ENCODE measurements at places on chromosomes 11 and 22.

DNA sequence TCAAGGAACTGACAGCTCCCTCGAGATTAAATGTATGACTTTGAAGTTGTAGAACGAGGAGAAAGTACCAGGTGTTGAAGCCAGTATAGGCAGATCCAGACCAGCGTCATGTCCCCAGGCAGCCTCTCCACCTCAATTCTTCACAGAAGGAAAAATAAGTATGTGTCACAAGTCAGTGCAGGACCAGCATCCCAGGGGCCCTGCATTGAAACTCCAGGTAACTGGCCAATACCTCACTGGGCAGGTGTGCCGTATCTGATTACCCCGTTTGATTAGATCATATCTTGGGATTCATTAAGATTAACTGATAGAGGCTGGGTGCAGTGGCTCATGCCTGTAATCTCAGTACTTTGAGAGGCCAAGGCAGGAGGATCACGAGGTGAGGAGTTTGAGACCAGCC lies 466.7 kb upstream of the B3GAT1 start:
- no peak for DNase-seq

GRCh38 chr11:70071996-70072395 lies 6.1 kb upstream of the ANO1 start:
- no peak for DNase-seq

- DNase-seq = no peak
Measured at GRCh38 chr11:13045734-13046133, 36.6 kb downstream of the RASSF10 start.

DNA sequence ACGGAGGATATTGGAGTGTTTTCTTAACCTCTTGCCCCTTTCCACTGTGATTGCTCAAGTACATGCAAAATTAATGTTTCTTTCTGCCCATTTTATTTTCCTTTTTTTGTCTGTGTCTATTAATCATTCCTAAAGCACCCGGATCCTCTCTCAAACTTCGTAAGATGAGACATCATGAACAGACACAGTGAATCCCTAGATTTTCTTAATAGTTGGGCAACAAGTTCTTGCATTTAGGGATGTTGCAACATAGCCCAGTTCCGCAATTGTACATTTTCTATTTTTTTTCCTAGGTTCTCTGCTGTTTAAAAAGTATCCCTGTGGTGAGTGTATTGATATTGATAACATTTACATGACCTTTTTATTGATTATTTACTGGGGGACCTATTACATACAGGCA lies 2.9 kb downstream of the FAM111A start:
- no peak for DNase-seq

- no peak for DNase-seq
Measured at GRCh38 chr11:62433904-62434276, 15.1 kb downstream of the SCGB1A1 start.

DNA sequence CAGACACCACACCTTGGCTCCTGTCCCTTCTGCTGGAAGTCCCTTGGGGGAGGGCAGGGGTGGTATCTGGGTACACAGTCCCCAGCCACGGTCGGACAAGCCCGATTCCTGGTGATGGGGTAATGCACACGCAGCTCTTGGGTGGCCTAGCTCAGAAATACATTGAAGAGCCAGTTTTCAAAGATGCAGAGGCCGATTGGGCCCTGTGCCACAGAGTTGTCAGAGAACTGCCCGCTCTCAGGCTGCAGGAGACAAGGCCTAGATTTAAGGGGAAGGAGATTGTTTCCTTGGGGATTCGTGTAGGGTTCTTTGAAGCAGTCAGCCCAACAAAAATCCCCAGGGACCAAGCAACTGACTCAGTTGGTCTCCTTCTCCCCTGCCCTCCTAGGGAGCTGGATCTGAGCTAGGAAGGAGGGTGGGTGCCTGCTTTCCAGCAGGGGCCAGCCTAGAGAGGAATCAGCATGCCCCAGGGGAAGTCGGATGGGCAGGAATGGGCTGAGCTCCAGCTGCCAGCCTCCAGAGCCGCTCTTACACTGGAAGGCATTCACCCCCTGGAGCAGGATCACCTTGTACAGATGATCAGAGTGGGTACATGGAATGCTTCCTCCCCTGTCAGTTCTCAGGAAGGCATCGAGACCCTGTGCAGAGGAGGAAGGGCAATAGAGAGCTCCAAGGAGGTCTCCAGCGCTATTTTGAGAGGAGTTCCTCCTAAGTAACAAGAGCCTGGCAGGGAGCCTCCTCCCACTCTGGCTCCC lies 3.3 kb upstream of the SCN4B start:
- DNase-seq = no peak

- no peak for DNase-seq
Measured at GRCh38 chr11:128508770-128509510, 78.4 kb downstream of the ETS1 start.

- DNase-seq = no peak
Measured at GRCh38 chr22:25928038-25928437, 186.1 kb downstream of the MYO18B start.

DNA sequence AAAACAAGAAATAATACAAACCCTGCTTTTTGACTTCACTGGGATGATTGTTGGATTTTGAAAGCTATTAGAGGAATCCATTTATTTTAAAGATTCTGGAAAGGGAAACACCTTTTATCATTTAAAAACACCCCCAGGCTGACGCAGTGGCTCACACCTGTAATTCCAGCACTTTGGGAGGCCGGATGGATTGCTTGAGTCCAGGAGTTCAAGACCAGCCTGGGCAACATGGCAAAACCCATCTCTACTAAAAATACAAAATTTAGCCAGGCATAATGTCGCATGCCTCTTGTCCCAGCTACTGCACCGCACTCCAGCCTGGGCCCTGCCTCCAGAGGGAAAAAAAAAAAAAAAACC lies 317 bp upstream of the SCN2B start:
- DNase-seq = no peak

- DNase-seq = no peak
Measured at GRCh38 chr11:19631712-19632498, 80.7 kb upstream of the NAV2 start.

DNA sequence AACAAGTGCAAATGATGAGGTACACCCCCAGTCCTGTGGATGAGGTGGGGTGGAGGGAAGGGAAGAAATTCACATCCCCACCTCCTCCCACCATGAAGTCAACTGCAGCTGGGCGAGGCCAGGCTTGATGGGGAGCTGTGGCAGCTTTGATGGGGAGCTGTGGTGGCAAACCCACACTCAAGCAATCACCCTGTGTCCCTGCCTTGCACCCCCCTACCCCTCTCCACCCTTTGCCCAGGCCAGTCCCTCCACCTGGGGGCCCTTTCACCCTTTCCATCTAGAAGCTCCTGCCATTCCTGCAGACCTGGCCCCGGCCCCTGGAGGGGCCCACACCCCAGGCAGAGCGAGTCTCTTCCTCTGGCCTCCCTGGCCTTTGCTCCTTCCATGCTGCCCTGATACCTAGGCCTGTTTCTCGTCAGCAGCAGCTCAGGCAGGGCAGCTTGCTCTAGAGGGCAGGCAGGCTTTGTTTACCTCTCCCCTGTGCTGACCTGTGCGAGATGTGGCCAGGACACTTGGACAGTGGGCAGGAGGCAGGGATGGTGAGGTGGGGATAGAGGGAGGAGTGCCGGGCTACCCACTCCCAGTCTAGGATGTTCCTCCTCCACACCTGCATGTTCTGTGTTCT lies 4.5 kb upstream of the FGF3 start:
- DNase-seq = no peak

DNA sequence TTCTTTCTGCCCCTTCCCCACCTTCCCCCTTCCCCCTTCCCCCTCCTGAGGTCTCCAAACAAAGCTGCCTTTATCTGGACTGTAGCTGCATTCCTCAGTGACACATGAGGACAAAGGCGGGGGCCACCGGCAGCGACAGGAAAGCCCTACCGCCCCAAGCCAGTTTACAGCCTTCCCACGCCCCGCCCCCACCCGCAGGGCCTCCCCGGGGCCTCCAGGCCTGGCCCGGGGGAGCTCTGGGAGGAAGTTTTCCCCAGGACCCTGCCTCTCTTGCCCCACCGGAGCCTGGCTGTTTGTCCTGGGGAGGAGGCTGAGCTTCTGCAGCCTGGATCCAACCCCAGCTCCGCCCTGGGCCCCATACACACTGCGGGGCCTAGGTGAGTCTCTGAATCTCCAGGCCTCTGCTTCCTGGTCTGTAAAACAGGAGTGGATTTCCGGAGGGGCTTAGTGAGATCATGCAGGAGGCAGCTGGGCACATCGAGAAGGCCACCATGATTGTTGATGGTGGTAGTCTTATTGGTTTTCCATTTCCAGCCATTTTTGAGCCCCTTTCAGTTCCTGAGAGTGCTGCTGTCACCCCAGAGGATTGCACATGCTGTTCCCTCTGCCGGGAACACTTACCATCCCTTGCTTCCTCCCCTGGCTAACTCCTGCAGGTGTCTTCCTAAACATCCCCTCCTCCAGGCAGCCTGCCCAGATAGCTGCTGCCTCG lies 130.7 kb downstream of the MN1 start:
- DNase-seq = no peak

GRCh38 chr11:106974831-106975230 lies 43.4 kb downstream of the GUCY1A2 start:
- no peak for DNase-seq

- DNase-seq = no peak
Measured at GRCh38 chr11:126464796-126465195, 109.3 kb downstream of the ST3GAL4 start.

GRCh38 chr11:1949302-1949701 lies 2.2 kb downstream of the MRPL23 start:
- DNase-seq = no peak

All from stimulated activated CD4-positive, alpha-beta T cell treated with anti-CD3 and anti-CD28 coated beads, Interleukin-4, amount 100 ng/mL, for 1 hour (primary cell).